COLO829 (cell line): ENCODE measurements at places on chromosomes 7 and 10.

GRCh38 chr10:91797048-91797690 lies 1.1 kb upstream of the TNKS2 start:
- DNase-seq: no peak

DNA sequence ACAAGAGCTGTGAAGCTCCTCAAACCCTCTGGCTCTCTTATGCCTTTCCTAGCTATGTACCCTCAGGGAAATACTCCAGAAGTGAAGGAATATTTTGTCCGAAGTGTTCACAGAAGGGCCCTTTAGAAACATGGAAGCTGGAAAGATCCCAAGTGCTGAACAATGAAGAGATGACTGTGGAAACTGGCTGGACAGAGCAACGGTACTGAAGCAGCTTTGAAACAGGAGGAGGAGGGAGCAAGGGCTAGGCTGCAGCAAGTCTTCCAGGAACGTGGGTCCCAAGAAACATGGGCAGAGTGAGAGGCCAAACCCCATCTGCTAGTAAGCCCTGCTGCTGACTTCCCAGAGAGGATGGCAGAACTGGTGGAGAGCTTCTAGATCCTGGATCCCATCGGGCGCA lies 3.0 kb upstream of the PSAP start:
- DNase-seq: peak; percentile 53

GRCh38 chr10:84270708-84271107 lies 25.9 kb downstream of the RGR start:
- DNase-seq: no peak

- DNase-seq: no peak
Measured at GRCh38 chr7:136969761-136970160, 101.3 kb downstream of the CHRM2 start.

- DNase-seq: peak; percentile 61
Measured at GRCh38 chr7:23067271-23067670, 38.3 kb upstream of the KLHL7 start.
